ENCODE measurements at places on chromosomes 3 and 15. TPM values are rescaled to one million over a fixed set of nuclear protein-coding genes. Genes with fewer than 3 reads are reported as not detected.

- DNase-seq = no peak
Observed at GRCh38 chr3:38130631-38131065, 6.3 kb downstream of the ACAA1 start.

DNA sequence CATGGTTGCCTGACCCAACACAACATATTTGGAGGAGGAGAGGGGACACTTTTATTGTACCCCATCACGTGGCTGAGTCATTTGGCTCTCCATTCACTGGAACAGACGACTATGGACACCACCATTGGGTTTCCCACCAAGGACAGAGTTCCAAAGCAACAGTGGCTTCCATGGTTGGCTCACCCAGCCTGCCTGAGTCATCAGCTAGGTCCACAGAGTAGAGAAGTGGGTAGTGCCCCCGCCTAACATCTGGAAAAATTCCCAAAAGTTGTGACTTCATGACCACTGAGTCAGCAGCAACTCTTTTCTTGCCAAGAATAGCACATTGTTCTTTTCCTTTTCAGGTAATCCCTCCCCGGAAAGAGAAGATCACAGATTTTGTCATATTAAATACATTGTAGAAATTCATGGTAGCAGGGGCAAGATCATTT lies 3.0 kb upstream of the PPP1R2 start:
- DNase-seq = no peak

GRCh38 chr3:141091426-141091825 lies 40.3 kb downstream of the SPSB4 start:
- no peak for DNase-seq

DNA sequence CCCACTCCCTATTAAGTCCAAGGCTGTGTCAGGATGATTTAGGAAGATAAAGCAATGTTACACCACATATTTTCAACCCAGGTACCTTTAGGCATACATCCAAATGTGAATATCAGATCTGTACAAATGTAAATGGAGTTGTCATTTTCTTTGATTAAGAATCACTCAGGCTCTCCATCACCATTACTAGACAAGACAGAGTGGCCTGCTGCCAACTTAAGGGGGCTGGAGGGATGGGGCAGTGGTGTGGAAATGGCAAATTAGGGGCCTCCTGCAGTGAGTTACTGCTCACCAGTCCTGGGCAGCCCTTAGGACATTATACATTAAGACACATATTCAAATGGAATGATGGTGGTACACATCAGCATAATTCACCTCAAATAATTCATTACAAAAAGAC lies 211.0 kb downstream of the TNIK start:
- no peak for DNase-seq

DNA sequence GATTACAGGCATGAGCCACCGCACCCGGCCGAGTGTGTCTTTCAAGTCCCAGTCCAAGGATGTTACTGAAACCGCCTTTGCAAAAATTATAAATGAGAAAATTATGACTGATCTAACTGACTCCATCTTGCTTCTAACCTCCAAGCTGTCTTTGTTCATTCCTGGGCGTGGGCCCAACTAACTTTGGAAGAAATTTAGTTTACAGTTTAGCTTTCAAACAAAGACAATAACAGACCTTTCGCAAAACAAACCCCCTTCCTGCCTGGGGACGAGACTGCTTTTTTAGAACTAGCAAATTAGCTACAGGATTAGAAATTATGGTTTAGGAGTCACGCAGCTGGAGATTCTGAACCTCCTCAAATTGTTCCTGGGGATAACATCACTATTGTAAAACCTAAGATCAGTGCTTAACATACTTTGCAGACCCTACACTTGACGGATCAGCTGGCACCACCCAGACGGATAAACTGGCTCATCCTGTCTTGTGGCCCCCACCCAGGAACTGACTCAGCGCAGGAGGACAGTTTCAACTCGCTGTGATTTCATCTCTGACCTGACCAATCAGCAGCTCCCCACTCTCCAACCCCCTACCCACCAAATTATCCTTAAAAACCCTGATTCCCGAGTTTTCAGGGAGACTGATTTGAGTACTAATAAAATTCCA lies 23.8 kb downstream of the NANOGP8 start:
- no peak for DNase-seq

DNA sequence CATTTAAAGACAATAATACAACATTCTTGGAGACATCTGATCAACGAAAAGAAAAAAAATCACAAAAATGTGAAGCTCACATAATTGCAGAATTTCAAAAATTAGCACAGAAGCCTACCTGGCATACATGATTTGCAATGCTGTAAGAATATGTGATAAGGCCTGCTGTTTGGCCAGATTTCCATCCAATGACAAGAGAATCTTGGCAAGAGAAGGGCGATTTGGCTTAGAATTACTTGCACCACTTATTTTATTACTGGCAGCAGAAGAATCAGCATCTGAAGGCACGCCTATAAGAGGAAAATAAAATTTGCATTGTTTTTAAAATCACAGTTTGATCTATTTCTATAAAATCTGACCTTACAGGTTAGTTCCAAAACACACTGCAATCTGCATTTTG lies 70.3 kb upstream of the OCA2 start:
- no peak for DNase-seq

DNA sequence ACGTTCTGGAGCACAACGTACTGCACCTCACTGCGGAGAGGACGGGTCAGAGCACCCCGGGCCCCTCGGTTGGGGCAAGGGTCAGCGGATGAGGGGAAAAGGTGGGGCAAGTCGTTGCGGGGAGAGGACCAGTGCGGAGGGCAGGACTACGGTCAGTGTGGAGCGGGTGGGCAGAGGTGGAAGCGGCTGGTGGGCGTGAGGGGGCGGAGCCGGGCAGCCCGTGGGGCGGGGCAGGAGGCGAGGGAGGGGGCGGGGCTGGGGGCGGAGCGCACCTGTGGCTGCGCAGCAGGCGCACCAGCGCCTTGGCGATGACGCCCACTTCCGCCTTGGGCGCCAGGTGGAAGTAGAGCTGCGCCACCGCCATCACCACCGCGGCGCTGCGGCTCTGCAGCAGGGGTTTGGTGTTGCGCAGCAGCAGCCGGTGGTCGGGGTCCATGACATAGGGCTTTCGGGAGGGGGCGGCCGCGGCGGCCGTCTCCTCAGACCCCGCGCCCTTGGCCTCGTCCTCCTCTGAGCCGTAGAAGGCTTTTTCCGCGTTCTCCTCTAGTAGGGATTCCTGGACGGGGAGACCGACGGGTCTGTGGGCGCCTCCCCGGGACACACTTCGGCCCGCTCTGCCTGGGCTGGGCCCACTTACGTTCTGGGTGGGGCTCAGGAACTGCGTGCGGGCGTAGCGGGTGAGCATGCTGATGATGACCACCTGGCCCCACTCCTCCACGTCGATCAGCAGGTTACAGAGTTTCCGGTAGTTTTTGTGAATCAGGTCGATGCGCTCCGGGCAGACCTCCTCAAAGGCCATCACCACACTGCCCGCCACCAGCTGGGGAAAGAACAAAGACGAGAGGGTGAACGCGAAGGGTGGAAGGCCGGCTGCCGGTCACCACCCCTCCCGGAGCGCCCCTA lies 29.2 kb downstream of the AP3B2 start:
- no peak for DNase-seq

DNA sequence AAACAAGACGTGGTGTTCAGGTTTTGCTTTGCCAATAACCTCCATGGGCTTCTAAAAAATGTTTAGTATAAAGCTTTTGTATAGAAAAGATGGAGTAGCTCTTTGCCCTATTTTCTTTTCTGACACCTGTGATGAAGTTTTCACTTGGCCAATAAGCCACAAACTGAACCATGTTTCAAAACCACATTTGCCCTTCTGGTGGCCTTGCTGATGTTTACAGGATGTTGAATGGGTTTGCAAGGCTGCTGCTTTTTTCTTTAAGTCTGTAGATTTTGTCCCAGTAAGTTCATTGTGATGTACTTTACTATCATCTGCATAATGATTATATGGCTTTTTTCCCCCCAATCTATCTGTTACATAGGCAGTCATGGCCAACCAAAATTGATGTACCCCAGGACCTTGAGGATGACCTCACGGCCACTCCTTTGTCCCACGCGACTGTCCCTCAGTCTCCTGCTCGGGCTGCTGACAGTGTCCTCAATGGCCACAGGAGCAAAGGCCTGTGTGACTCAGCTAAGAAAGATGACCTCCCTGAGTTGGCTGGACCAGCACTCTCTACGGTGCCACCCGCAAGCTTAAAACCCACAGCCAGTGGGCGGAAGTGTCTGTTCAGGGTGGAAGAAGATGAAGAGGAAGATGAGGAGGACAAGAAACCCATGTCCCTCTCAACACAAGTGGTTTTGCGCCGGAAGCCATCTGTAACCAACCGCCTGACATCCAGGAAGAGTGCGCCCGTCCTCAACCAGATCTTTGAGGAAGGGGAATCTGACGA lies 60.8 kb downstream of the SNRK start:
- no peak for DNase-seq

DNA sequence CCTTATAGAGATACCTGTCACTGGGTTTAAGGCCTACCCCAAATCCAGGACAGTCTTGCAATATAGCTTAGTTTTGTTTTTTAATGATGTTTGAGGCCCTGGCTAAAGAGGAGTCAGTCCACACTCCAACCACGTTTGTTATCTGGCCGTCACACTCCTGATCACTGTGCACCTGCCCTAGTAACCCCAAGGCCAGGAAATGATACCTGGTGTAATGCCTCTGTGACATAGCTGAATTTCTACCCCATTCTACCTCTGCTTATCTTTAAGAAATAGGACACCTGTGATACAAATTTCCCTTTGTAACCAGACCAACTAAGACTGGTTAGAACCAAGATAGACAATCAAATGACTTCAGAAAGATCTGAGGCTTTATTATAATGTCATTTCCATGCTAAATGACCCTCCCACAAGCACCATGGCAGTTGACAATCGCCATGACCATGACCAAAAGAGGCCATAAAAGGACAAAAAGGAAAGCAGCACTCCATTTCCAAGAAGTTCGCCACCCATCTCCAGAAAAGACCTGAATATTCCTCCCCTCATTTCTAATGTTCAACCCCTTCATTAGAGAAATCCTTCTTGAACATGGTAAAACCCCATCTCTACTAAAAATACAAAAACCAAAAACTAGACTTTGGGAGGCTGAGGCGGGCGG lies 4.8 kb upstream of the RTP3 start:
- no peak for DNase-seq

GRCh38 chr3:27483117-27484014 lies 818 bp downstream of the SLC4A7 start:
- peak; percentile 81 for DNase-seq

DNA sequence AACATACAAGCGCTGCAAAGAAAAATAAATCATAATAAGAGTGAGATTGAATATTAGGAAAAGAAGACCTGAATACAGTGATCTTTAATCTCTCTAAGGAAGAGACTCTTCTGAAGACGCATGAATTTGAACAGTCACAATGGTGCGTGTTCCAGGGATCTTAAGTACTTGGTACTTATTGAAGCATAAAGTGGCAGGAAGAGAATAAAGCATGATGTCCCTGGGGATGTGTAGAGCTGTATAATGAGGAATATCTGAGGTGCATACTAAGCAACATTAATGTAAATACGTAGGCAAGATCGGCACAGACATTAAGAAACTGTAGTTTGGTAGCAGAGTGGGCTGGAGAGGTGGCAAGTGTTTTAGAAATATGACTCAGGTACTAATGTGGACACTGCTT lies 246.2 kb upstream of the MCTP2 start:
- no peak for DNase-seq

DNA sequence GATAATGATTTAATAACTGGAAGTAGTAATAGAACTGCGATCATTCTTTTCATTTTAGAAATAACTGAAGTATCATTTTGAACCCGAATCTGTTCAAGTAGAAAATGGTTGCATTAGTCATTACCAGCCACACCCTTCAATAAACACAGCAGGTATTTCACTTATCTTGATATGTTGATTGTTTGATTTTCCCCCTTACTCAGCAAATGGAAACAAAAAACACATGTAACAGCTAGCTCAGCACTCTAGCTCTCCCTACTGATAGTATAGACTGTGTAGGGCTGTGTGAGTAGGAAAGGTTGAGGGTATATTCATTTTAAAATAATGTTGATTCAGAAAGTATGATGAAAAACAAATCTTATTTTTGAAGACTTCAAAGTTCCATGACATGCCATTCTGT lies 1.1 kb upstream of the GPR149 start:
- no peak for DNase-seq

GRCh38 chr3:126261037-126261436 lies 80.7 kb upstream of the ALDH1L1 start:
- no peak for DNase-seq

GRCh38 chr3:14879211-14879874 lies 60.6 kb downstream of the FGD5 start:
- no peak for DNase-seq

DNA sequence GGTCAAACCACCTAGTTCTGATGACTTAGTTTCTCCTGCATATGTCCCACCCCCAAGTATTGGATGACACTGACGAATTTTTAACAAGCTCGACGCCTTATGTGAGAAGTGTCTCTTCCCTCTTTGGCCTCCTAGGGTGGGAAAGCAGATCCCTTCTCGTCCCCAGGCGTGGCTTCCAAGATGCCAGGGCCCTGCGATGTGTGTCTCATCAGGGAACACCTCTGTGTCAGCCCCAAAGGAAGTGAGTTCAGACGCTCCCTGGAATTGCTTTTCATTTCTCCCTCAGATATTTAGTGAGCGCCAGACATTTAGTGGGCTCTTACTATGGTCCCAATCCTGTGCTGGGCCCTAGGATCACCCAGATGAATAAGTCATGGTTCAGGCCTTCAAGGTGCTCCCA lies 212.7 kb upstream of the NR2E3 start:
- DNase-seq = no peak

- DNase-seq = no peak
Observed at GRCh38 chr15:73386886-73387506, 18.2 kb upstream of the HCN4 start.

GRCh38 chr15:88563638-88564037 lies 17.2 kb upstream of the DET1 start:
- DNase-seq = no peak

Gene GRAMD1C
- polyA plus RNA-seq = 1.7 TPM

Gene GRM2
- 0.43 TPM for polyA plus RNA-seq

Gene EIF2B5
- 41.3 TPM for polyA plus RNA-seq

Gene THPO
- 2.5 TPM for polyA plus RNA-seq

Gene WDR72
- 0.09 TPM for polyA plus RNA-seq

Gene ZNF620
- polyA plus RNA-seq = 3.5 TPM

Gene MESP2
- 0.22 TPM for polyA plus RNA-seq

All from hindlimb muscle (tissue), 1 donor.